ENCODE measurements at places on chromosomes 4 and X.

- no peaks in the 10 kb centered on the region for H3K36me3 ChIP-seq
- DNase-seq: no peak
- H3K4me3 ChIP-seq: no peak overlapping the region
- H3K4me1 ChIP-seq: no peaks in the 10 kb centered on the region
- H3K27me3 ChIP-seq: no peaks in the 10 kb centered on the region
Observed at GRCh38 chr4:126046081-126046614, 731.4 kb downstream of the FAT4 start.

GRCh38 chrX:134604701-134605311, 53.5 kb downstream of the PLAC1 start:
- H3K36me3 ChIP-seq: no peaks in the 10 kb centered on the region
- H3K4me3 ChIP-seq: no peak overlapping the region
- no peaks in the 10 kb centered on the region for H3K4me1 ChIP-seq

DNA sequence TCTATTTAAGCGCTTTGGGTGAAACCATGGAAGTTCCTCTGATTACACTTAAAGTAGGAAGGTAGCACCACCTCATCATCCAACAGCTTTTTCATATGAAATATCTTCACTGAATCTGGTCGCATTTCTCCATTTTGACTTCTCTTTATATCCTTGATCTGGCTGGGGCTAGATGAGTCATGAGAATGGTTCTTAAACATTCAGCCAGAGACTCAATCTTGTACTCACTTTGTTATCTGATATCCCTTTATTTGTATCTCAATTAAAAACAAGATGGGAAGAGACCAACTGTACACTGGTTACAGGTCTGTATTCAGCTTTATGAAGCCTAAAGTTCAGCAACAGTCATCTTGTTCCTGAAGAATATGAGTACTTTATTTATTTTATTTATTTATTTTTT, 84.9 kb downstream of the CBLL2 start:
- H3K4me3 ChIP-seq: no peak overlapping the region
- H3K27me3 ChIP-seq: no peaks in the 10 kb centered on the region
- H3K36me3 ChIP-seq: no peaks in the 10 kb centered on the region
- no peaks in the 10 kb centered on the region for H3K4me1 ChIP-seq

DNA sequence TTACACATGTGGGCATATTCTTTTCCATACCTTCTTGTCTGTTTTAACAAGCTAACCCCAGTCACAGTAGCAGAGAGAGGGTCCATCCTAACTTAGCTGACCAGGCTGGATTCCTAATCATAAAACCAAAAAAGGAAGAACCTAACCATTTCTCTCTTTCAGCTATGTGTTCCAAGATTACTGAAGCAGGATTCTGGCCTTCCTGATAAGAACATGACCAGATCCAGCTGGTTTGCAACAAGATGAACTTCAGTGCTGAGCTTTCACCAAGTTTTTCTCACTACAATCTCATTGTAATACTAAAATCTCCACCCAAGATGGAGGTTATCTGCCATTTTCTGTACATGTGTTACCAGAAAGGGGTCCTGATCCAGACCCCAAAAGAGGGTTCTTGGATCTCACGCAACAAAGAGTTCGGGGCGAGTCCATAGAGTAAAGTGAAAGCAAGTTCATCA, 20.4 kb upstream of the UBA6 start:
- no peaks in the 10 kb centered on the region for H3K36me3 ChIP-seq
- no peak for DNase-seq
- no peak overlapping the region for H3K27ac ChIP-seq
- no peak overlapping the region for H3K4me3 ChIP-seq
